ENCODE measurements at places on chromosomes 3 and 15. TPM values are rescaled to one million over a fixed set of nuclear protein-coding genes. Genes with fewer than 3 reads are reported as not detected.

The LRTM1 gene
- not detected for total RNA-seq

The RHOV gene
- total RNA-seq: not detected

The SLC2A2 gene
- total RNA-seq: not detected

The IP6K1 gene
- total RNA-seq: 22.3 TPM

The GPR87 gene
- total RNA-seq: not detected

All from Karpas-422 (cell line).